ENCODE measurements at places on chromosomes 2 and 18.

GRCh38 chr2:113967272-113967671 lies 77.4 kb downstream of the ACTR3 start:
- DNase-seq: no peak

DNA sequence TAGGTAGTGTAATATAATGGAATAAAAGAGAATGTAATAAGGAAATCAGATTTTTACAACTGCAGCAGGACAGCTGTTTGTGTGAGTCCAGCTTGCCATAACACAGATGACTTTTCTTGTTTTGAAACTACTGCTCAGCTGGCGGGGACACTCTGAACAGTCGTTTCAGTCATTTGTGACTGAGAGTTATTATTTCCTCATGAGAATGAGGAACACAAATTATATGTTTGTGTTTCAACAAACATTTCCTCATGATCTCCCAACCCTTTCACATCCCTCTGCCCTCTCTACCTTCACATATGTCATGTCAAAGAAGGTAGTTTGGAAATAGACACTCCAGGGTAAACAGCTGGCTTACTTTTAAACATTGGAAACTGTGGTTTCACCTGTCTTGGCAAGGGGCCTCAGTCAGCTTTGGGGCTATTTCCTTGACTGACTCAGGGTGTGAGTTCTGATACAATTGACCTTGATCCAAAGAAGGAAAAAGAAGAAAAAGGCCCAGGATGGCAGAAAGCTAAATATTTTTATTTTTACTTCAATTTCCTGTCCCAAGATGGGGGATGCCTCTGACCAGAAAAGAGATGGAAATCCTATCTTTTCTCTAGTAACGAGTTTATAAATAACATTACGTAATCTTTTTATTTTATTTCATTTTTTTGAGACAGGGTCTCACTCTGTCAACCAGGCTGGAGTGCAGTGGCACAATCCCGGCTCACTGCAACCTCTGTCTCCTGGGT lies 593 bp downstream of the SP140L start:
- DNase-seq: no peak

DNA sequence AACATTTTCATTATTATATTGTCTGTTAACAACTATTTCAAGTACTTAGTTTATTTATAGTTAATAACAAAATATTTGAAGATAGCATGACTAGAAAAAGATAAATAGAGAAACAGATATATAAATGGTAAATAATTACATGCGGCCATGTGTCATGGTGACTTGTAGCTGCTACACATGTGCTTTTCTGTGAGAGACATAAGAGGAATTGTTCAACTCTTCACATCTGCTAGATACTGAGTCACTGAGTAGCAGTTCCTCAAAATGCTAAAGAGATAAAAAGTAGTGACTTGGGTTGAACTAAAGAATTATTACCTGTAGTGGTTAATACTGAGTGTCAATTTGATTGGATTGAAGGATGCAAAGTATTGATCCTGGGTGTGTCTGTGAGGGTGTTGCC lies 37.5 kb upstream of the SCN9A start:
- no peak for DNase-seq

- no peak for DNase-seq
Observed at GRCh38 chr2:68789603-68790002, 55.0 kb downstream of the ARHGAP25 start.

DNA sequence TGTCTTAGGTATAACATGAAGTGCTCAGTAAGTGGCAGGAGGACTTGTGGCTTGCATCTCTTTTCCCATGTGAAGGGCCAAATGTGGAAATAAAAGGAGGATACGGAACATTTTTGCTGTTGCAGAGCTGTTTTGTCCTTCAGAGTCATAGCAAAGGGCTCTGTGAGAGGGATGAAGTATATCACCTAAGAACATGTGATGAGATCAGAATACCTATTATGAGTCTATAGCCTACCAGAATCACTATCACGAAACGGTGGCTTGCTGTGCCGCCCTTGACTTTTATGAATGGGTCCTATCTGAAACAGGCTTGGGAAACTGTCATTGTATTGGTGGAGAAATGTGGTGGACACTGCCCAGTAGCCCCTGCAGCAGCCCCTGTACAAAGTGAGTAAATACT lies 67.0 kb upstream of the ITGB6 start:
- DNase-seq: no peak

DNA sequence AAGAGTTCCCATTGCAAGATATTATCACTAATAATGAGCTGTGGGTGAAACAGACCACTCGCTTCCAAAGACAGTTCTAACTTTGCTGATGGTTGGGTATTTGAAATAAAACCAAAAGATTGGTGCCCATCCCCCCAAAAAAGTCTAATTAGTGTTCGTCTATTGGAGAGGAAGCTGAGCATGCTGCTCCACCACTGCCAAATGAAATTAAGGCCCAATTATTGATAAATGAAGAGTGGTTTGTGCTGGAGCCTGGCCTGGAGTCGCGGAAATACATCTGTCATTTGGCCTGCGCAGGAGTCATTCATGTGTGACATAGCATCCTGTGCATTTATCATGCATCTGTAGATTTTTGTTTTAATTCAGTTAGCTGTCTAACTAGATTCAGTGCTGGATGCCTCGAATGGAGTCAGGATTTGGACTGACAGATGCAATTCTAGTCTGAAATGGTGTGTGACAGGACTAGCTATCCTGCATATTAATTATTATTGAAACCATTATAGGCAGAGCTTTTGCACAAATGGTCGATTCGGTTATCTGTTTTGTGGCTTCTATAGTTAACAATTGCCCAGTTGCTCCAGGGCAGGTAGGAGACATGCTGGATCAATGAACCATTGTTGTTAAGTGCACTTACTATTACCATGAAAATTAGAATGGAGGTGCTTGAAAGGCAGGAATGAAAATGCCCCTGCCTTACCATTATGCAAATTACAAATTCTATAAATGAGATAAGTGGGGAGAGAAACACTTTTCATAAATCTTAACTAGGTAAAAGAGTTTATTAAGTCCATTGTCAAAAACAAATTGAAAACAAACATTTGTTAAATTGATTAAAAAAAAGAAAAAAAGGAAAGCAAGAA lies 450.4 kb upstream of the TCF4 start:
- no peak for DNase-seq

DNA sequence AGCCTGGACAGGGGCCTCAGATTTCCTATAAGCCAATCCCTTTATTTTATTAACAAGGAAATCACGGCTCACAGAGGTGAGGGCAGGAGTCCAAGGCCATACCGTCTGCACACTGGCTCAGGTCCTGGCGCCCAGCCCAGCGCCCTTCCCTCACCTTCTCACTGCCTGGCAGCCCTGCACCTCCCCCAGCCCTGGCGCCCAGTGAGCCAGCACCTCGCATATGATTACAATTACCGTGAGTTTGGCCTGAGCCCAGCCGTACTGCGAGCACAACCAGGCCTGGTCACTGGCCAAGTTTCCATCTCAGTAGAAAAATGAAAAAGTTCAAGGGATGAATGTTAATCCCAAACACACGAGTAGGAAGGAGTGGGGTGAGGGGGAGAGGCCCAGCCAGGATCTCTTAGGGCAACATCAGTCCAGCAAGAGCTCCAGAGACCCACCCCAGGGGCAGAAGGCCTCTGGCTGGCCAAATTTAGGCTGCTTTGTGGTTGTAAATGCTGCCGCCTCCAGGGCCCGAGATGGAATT lies 68.4 kb downstream of the MCFD2 start:
- DNase-seq: peak; percentile 60

DNA sequence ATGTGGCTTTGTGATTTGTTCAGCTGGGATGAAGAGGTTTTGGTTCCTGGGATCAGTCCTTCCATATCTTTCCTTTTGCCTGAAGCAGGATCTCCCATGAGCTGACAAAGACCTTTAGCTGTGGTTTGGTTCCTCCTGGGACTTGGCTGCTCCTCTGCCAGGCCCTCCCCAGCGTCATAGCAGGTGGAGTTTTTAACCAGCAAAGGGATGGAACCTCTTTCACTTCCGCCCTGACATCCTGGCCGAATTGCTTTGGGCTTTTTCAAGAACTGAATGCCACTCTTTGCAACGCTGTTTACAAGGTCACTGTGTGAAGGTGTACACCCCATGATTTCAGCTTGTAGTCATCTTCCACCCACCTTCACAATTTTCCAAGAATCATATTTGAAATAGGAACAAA lies 390 bp downstream of the PCARE start:
- DNase-seq: no peak

DNA sequence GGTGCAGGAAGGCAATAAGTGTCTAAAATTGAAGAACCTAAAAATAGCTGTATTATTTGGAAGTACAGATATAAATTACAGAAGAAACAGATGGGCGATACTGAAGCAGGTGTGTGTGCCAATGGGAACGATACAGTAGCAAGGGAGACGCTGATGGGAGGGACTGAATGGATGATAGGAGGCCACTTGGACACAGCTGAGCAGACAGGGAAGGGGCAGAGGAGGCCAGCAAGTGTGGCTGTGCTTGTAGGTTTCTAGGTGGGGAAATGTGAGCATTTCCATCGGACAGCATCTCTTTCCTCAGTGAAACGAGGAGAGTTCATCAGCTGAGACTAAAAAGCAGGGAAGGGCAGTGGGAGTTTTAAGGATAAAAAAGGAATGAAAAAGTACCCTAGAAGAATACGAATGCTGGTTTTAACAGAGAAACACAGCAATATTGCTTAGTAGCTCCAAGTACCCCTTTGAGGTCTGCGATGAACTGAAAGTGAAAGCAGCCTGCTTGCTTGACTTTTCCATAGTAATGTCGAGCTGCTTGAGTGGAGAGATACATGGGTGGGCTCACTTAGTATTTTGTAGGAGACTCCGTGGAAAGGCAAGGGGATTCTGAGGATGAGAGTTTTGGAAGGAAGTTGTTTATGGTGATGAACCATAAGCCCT lies 91.7 kb upstream of the EPC2 start:
- DNase-seq: no peak

DNA sequence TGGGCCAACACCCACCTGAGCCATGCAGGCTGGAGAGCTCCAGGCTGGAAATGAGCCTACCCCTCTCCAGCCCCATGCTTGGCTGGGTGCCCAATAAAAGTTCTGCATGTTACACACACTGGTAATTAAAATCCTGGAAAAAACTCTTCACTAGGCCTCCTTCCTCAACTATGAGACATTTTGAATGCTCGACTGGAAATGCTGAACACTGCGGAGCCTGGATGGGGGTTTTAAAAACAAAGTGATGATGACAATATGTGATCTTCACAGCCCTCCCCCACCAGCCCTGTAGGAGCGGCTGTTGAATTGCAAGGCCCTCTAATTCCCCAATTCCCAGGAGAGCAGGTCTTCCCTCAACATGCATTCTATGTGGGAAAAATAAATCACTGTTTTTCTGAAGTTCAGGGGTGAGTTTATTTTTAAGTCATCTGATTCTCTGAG lies 179.2 kb downstream of the TTC32 start:
- DNase-seq: no peak

DNA sequence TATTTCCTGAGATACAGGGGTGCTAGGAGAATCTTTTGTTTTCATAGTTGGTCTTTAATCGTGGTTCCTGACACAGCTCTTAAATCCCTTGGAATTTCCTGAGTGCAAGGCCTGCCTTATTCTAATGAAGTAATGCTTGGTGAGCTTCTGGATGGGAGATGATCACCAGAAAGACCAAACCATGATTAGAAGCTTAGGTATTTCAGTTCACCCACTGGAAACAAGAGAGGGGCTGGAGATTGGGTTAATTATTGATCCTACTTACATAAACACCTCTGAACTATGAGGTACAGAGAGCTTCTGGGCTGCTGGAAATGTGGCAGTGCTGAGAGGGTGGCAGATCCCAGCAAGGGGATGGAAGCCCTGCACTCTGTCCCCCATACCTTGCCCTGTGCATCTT lies 406.8 kb downstream of the THSD7B start:
- no peak for DNase-seq

DNA sequence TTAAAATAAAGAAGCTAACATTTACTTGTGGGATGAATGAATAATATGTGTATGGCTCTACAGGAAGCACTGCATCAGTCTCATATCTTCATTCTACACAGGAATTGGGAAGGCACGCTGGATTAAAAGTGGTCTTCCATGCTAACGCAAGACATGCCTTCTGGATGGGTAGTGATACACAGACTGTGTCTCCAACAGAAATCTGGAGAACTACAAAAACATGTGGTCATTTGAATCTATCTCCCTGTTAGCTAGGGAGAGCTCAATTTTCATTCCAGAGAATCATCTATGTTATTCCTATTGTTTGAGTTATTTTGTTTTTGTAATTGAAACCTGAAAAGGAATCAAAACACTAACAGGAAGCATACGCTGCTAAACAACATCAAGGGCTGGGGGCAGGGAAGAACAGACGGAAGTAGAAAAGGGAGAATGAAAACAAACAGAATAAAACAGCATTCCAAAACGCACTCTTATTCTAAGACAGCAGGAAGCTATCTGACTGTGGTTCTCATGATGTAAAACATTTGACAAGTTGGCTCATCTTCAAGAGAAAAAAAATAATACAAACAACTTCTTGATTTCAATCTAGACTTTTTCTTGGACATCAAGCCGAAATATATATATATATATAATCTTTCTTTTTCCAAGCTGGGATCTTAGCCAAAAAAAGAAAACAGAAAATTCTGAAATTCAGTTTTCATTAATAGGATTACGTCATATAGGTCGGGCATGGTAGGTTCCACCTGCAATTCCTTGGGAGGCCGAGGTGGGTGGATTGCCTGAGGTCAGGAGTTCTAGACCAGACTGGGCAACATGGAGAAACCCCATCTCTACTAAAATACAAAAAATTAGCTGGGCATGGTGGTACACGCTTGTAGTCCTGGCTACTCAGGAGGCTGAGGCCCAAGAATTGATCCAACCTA lies 31.5 kb upstream of the ASNSD1 start:
- no peak for DNase-seq

DNA sequence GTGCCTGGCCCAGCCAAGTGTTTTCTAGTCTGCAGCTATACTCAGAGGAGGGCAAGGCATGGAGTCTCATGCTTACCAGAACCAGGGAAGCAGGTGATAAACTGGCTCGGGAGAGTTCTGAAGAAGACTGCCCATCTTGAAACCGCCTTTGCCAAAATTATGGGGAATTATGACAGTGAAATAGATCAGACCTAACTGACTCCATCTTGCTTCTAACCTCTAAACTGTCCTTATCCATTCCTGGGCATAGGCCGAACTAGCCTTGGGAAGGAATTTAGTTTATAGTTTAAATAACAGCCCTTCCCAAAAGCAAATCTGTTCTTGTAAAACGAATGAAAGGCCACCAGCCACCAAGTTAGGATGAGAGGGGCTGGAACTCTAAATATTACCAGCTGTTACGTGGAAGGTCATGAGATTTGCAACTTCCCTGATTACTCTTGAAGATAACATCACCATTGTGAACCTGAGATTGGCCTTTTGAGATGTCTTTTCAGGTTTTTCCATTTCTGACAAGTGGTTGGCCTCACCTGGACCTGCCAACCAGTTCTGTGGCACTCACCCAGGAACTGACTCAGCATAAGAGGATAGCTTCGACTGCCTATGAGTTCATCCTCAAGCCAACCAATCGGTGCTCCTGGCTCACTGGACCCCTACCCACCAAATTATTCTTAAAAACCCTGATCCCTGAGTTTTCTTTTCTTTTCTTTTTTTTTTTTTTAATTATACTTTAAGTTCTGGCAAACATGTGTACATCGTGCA lies 23.4 kb downstream of the CHCHD5 start:
- no peak for DNase-seq

Measured in cerebellar nuclear complex (tissue), 1 donor.